NCI-H2107 (cell line): ENCODE measurements at places on chromosomes 6 and 20.
A peak's percentile ranks its signal among the peaks of the same experiment; 100 is the strongest.

DNA sequence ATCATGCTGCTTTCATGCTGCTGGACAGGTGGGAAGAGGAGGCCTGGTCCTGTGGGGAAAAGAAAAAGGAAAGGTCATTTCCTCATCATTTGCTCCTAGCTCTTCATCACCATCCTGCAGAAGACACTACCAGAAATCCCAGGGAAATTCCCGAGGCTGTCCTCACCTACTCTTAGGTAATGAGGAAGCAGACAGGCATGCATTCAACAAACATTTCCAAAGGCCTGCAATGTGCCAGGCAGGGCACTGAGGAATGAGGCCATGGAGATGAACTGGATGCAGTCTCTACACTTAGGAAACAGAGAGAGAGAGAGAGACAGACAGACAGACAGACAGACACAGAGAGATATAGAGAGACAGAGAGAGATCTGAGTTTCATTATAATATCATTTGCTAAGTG lies 83.0 kb upstream of the MRPS10 start:
- no peak for DNase-seq

GRCh38 chr20:64176551-64176950 lies 12.3 kb downstream of the MYT1 start:
- no peak for DNase-seq

- DNase-seq = no peak
These were observed 2.8 kb upstream of the RBPJL start for GRCh38 chr20:45303586-45304463.

- DNase-seq = no peak
These were observed 194.8 kb downstream of the COL9A1 start for GRCh38 chr6:70107852-70108629.

DNA sequence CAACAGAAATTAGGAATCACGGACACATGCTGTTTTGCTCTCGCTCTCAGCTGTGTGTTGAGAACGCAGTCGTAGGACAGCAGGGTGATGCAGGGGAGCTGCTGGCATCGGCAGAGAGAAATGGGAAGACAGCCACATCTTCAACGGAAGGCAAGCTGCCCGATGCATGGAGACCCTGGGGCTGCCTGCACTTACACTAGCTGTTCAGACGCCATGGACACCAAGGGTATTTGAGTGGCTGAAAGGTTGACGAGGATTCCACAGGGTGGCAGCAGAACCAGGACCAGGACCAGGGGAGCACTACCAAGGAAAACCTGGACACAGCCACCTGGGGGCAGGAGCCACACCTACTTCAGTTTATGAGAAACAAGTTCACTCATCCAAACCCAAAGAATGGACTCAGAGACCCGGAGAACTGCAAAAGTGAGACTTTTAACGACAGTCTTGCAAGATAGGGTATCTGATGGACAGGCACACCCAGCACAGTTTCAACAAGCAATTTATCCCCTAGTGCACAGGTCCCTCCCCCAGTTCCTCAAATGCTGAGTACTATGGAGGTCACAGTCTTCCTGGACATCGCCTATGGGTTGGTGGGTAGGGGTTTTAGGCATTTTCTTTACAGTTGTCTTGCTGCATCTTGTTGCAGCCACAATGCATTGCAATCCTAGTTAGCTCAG lies 56.3 kb upstream of the ENTPD6 start:
- no peak for DNase-seq

GRCh38 chr20:58871533-58872102 lies 19.1 kb downstream of the GNAS start:
- DNase-seq = no peak

- no peak for DNase-seq
These were observed 67.5 kb downstream of the BFSP1 start for GRCh38 chr20:17463711-17464110.

- DNase-seq = no peak
These were observed 98.2 kb downstream of the CAP2 start for GRCh38 chr6:17491416-17492142.

DNA sequence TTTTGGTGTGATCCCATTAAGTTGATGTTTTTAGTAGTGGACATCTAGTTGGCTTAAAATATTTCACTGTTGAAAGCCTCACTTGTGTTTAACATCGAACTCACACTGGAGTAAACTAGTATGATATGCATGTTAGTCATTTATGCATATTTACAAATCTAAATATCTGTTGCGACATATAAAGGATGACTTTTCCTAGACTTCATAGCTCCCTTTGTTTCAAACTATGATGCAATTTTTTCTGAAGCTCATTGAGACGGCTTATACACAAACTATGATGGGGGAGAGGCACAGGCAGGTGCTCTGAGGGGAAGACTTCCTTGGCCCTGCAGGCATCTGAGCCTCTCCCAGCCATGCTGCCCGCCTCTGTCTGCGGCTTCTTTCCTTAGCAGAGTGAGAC lies 11.8 kb upstream of the FOXC1 start:
- DNase-seq = no peak

DNA sequence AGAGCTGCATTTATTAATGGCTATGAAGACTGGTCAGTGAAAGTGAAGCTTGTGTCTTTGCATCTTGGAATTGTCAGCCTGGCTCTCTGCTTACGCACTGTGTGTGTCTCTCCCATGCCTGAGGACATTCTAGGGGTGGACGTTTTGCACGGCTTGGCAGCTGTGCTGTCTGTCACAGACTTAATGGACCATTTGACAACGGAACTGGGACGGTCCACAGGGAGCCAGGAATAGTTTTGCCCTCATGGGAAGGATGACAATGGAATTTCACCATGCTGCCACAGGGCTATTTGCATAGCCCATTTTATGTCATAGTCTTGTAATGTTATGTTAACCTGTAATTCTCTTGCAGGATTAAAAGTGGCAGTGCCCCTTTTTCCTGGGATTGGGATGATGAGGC lies 44.7 kb downstream of the OR2B6 start:
- DNase-seq = no peak

- no peak for DNase-seq
These were observed 67.1 kb downstream of the TAF4 start for GRCh38 chr20:61998343-61999121.

- DNase-seq = no peak
These were observed 231.1 kb downstream of the SOX4 start for GRCh38 chr6:21824431-21825177.

DNA sequence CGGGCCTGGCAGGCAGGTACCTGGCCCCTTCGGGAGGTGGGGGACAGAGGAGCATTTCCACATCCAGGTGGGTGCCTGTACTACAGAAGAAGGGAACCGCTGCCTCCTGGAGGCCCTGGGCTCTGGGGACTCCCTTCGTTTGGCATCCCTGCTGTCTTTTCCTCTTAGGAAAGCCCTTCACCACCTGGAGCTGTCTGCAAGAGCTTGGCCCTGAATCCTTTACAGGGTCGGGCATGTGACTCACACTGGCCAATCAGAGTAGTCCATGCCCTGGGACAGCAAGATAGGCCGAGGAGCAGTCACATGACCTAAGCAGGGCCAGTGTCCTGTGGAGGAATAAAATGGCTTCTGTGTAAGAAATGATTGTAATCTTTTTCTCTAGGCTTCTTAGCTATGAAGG lies 224.9 kb downstream of the ANKRD60 start:
- DNase-seq = no peak

DNA sequence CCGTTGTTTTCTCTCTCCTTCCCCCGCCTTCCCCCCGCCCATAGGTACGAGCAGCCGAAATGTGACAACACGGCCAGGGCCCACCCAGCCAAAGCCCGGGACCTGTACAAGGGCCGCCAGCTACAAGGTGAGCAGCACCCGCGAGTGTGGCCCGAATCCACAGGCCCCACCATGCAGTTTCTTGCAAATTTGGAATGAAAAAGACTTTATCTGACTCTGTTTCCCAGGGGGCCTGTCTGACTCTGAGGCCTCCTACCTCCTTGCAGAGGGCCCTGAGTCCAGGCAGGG lies 167.1 kb downstream of the SMOC2 start:
- DNase-seq = no peak

DNA sequence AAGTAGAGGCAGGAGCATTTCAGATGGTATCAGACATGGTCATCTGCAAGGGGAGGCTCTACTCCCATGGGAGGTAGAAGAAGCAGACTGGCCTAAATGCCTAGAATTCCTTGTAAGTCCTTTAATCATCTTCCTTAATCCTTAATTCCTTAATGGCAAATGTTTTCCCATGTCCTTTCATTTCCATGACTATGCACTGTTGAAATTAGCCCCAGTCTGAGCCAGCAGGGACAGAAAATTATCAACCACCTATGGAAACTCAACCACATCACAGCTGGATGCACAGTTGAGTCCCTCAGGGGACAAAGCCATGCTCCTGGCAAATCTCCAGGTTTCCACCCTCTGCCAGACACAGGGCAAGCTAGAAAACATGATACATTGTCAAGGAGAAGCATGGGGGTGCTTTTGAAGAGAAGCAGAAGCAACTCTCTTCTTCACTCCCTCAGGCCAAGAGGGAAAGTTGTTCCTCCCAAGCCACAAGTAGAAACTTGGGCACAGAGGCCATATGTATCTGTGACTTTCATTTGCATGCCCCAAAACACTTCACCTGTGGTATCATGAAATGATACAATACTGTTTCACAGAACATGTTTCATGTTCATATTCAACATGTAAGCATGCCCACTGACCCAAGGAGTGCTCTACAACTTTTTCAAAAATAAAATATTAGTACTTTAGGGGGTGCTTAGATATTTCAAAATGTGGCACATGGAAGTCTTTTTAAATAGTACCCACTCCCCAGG lies 683.6 kb downstream of the KIF16B start:
- no peak for DNase-seq

GRCh38 chr6:70423189-70424134 lies 10.2 kb downstream of the FAM135A start:
- no peak for DNase-seq

GRCh38 chr20:41669708-41670263 lies 51.6 kb upstream of the CHD6 start:
- no peak for DNase-seq

DNA sequence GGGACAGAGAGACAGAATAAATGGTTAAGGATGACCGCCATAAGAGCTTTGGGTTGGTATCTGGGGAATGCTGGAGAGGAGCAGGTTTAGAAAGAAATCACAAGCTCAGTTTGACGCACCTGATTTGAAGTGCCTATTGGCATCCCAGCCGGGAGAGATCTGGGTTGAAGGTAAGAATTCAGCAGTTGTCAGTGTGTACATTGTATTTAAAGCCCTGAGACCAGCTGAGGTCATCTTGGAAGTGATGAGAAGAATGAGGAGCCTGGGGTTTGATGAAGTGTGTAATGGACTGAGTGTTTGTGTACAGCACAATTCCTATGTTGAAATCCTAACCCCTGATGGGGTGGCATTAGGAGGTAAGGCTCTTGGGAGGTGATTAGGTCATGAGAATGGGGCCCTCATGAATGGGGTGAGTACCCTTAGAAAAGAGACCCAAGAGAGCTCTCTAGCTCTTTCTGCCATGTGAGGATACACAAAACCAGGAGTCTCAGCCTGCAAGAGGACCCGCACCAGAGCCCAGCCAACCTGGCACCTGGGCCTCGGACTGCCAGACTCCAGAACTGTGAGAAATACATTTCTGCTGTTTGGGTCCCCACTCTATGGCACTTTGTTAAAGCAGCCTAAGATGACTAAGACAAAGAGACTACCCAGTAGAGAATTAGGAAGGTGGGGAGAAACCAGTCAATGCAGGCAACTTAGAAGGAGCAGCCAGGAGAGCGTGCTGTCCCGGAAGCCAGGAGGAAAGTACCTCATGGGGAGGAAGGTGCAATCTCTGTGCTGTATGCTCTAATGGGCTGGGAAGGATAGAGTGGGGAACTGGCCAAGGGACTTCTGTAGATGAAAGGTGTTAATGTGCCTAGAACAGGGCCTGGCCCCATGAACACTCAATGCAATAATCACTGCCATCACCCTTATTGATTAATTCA lies 133.7 kb upstream of the SLC24A3 start:
- DNase-seq = no peak

DNA sequence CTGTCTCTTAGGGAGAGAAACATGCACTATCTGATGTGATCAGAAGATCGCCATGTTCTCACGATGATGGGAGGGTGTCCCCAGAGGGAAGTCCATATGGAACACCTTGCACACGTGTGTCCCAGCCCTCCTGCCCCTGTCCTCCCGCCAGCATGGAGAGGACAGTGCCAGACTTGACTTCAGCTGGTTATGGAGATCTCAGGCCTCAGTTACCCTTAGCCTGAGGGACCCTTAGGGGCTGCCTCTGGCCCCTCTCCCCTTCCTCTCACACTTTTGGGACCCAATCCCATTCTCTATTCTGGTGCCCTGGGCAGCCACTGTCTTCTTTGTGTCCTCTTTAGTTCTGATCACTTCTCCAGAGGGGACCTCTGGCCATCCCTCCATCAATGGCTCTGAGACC lies 1.6 kb downstream of the TREML4 start:
- no peak for DNase-seq

- no peak for DNase-seq
These were observed 71.3 kb downstream of the SLC22A3 start for GRCh38 chr6:160419488-160419887.

DNA sequence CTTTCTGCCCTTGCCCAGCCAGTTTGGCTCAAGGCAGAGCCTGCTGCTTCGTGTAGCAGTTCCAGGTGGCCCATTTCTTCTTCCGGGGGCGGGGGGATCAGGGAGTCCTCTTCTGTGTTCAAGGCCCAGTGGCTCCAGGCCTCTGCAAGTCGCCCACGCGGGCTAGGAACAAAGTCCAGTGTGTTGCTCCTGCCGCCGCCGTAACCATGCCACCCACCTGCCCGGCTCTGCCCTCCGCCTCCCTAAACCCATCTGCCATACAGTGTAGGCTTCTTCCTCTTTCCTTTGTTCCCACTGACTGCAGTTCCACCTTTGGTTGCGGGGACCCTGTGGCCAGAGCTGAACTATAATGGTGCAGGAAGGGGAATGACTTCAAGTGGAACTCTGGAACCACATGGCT lies 43.9 kb upstream of the SRF start:
- DNase-seq = no peak

- DNase-seq = no peak
These were observed 2.3 kb downstream of the PXDC1 start for GRCh38 chr6:3749067-3749841.

- DNase-seq = no peak
These were observed 341.4 kb downstream of the PLCB1 start for GRCh38 chr20:8473459-8473858.

GRCh38 chr6:133241901-133242636 lies 912 bp downstream of the EYA4 start:
- peak; percentile 43 for DNase-seq

GRCh38 chr20:60630609-60631008 lies 621.5 kb upstream of the CDH4 start:
- peak; percentile 72 for DNase-seq

DNA sequence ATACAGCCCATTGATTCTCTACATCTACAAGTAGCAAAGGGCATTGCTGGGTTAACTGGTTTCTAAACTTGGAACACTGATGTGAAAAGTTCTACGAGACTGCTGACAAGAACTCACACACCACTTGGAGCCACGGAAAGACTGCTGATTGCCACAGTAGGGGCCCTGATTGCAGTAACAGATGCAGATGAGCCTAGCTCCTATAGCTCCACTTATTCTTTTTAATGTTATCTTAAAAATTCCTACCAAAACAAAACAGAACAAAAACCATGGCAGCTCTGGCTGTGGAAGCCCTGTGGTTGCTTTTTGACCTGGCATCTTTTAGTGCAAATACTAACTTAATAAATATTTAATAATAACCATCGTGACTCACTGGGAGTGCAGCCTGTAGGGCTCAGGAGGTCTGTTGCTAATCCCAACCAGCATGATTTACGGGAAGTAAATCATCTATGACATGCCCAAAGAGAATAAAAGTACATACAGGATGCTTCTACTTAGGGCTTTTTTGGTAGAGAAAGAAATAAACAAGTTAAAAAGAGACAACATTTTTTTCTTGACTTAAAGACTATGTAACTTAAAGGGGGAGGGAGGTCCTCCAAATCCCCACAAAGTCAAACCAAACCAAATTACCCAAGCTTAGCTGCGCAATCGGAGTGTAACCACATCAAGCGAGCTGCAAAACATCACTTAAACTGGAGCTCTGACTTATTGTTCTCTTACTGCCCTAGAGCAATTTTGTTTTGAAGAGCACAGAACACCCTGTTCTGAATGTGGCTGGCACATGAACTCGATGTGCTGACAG lies 87.2 kb downstream of the FKBP5 start:
- no peak for DNase-seq
